ENCODE measurements at places on chromosomes 6 and 20.

GRCh38 chr6:77106992-77107391 is 356.3 kb downstream of the HTR1B start:
- DNase-seq = no peak

GRCh38 chr6:44629636-44630035 is 242.1 kb downstream of the CDC5L start:
- no peak for DNase-seq

GRCh38 chr6:116434056-116434725 is 27.0 kb upstream of the CALHM6 start:
- DNase-seq = no peak

DNA sequence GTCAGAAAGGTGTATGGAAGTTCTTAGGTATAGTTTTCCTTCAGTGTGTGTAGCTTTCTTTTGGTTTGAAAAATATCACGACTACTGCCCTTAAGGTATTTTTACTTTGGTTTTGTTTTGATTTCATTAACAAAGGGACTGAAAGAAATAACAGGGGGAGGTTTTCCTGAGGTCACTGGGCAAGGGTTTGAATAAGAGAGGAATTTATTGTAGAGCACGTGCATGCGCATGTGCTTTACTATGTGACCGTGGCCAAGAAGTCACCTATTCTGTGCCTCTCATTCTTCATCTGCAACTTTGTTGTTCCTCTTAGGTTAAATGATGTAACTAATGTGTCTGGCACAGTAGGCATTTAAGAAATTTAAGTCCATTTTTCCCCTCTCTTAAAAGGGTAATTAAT is 4.1 kb upstream of the MAN1A1 start:
- no peak for DNase-seq

- DNase-seq = no peak
Observed at GRCh38 chr20:23063581-23063980, 14.1 kb upstream of the THBD start.

GRCh38 chr6:1124885-1125284 is 187.0 kb upstream of the FOXQ1 start:
- no peak for DNase-seq

GRCh38 chr6:131459005-131459404 is 114.0 kb upstream of the ARG1 start:
- DNase-seq = no peak

- no peak for DNase-seq
Observed at GRCh38 chr6:161233986-161234661, 39.7 kb downstream of the AGPAT4 start.

DNA sequence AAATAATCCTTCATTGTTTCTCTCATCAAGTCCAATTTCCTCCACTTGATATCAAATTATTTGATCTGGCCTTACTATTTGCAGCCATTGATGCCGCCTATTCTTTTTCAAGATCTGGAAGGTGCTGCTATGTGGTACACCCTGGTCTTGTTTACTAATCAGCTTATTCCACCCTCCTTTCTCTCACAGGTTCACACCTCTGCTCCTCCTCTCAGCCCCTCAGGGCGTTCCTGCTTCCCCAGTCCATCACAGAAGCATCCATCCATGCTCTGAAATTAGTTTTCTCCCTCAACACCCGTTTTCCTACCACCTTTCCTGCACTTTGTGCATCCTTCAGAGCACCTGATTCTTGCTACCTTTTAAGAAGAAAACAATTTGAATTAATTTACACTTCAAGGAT is 183.6 kb downstream of the EPHA7 start:
- DNase-seq = no peak

- DNase-seq = no peak
Observed at GRCh38 chr20:54221353-54221752, 13.5 kb downstream of the PFDN4 start.

DNA sequence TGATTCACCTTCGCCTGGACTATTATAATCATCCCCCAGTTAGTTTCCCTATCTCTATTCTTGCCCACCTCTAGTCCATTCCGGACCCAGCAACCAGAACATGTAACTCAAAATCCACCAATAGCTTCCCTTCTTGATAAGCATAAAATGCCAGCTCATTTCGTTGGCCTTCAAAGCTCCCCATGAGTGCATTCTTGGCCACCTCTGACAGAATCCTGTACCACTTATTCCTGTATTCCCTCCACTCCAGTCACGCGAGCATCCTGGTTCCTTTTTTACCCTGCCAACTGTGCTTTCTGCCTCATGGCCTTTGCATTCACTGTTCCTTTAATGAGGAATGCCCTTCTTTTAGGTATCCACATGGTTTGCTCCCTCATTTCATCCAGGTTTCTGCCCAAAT is 36.7 kb downstream of the CYP24A1 start:
- DNase-seq = no peak

DNA sequence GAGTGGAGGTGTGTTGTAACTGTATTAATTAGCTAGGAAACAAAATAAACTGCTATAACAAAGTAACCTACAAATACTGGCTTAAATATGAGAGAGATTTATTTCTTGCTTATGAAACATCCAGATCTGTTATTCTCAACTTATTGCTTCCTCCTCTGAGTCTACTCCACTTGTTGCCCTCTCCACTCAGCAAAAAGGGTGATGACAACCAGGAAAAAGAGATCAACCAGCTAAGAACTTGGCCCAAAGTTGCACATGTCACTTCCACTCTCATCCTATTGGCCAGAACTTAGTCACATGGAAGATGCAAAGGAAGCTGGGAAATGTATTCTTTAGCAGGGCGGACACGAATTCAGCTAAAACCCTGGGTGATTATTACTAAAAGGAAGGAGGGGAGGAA is 5.2 kb upstream of the TP53RK start:
- no peak for DNase-seq

DNA sequence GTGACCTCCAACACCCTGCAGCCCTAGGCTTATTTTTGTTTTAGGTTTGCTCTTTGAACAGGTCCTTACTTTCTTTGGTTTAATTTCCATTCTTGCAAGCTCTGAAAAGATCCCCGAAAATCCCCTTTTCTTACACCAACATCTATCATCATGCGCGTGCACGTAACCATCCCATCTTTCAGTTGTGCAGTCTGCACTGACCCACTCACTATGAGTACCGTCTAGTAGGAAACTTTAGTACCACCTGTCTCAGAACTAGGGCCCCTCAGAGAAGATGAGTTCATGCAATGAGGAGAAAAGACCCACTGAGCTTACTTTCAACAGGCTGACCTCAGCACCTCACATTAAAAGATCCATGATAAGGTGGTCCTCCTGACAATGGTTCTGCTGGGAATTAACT is 120.6 kb upstream of the AGPAT4 start:
- DNase-seq = no peak

DNA sequence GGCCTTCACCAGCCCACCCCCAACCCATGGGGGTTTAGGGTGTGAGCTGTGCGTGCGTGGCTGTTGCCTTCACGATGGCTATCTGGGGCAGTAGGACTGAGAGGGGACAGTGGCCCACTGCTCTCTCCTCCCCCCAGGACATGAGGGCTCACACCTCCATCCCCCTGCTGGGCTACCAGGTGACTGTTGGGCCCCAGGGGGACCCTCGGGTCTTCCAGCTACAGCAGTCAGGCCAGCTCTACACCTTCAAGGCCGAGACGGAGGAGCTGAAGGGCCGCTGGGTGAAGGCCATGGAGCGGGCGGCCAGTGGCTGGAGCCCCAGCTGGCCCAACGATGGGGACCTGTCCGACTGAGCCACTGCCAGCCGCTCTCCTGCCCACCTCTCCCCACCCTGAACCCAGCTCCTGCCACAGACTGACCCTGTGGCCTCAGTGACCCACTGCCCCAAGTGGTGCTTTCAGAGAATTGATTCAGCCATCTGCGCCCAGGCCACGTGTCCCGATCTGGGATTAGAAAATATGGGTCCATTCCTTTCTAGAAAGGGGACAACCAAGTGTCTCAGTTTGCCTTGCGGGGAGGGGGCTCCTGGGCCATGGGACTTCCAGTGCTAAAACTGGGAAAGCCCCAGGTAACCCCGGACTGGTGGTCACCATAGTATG is 22.5 kb downstream of the FGD2 start:
- DNase-seq = no peak

DNA sequence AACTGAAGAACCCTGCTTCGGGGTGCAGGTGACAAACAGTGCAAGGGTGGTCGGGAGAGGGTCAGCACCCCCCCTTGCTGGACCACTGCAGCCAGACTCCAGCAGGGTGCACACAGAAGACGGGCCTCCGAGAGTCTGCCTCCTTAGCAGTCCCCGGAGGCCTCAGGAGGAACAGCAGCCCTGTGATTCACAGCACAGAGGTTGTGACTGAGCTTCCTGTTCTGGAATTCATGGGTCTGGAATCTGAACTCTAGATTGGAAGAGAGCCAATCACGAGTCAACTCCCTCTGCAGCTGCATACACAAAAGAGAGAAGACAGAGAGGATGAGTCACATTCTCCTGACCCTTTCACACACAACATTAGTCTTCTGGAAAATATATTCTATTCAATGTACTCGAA is 249.0 kb upstream of the OPRM1 start:
- DNase-seq = no peak

DNA sequence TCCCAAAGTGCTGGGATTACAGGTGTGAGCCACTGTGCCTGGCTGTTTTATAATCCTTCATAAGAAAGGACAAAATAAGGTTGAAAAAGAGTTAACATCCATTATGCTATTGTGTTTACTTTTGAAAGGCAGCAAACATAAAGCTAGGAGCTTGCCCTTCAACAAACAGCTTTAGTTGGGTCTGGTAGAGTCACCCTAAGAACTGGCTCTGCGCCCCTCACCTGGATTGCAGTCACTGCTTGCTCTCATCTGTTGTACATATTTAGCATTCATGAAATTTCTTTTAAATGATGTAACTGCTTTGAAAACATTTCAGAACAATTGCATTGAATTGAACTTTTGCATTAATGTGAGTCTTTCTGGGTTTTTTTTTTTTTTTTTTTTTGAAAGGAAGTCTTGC is 38.9 kb downstream of the JARID2 start:
- no peak for DNase-seq
